ENCODE measurements at places on chromosomes 2 and 18. TPM values are rescaled to one million over a fixed set of nuclear protein-coding genes. Genes with fewer than 3 reads are reported as not detected.
A peak's percentile ranks its signal among the peaks of the same experiment; 100 is the strongest.

DNA sequence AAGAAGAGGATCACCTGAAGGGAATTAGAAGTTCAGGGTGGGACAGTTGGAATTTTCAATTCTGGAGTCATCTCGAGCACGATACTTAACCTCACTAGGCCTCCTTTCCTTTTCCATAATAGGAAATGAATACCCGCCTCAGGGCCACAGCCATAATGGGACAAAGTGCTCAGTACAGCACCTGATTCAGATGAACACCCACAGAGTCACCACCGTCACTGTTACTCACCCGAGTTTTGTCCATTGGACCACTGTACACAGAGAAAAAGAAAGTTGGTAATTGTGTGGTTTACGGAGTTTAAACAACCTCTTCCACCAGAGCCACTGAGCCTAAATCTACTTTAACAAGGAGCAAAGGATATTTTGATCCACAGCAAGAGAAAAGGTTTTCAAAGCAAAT is 122.0 kb upstream of the NDUFV2 start:
- H3K27me3 ChIP-seq, result peaks cover 5% of the 10 kb centered on the region
- no peak overlapping the region for H3K27ac ChIP-seq
- H3K36me3 ChIP-seq, result no peaks in the 10 kb centered on the region
- H3K4me3 ChIP-seq, result no peak overlapping the region
- DNase-seq, result no peak
- H3K4me1 ChIP-seq, result no peaks in the 10 kb centered on the region

GRCh38 chr2:229169751-229170150 is 101.3 kb downstream of the PID1 start:
- DNase-seq, result no peak
- no peak overlapping the region for H3K4me3 ChIP-seq
- no peak overlapping the region for H3K27ac ChIP-seq
- H3K36me3 ChIP-seq, result no peaks in the 10 kb centered on the region
- H3K4me1 ChIP-seq, result no peaks in the 10 kb centered on the region

DNA sequence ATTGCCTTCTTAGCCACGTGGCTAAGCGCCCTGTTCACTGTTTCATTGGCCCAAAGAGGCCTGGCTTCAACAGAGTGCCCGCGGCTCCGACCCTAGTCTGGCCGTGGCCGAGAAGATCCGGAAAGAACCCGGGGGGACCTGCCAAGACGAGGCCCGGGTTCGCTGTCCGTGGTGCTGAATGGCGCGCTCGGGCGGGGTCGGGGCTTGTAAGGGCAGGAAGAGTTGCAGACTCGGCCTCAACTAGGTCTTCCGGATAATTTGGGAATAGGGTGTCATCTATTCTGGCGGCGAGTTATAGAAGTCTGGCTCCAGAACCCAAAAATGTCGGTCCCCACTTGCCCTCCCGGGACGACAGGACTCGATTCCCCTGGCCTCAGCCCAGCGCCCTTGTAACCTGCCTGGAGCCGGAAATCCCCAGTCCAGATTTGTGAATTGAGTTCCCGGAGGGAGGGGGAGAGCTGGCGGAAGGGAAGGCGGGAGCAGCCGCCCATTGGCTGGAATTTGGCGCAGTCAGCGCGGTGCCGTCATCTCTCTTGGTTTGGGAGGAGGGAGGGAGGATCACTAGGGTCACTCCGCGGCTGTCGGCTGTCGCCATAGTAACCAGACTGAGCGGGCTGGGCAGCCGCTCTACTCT is 3.5 kb downstream of the CDK5R2 start:
- peak; percentile 37 for DNase-seq
- H3K4me3 ChIP-seq, result no peak overlapping the region
- H3K27ac ChIP-seq, result no peak overlapping the region
- H3K36me3 ChIP-seq, result no peaks in the 10 kb centered on the region

The UGT1A4 gene
- not detected for total RNA-seq

GRCh38 chr2:82730811-82731210 is 1728.3 kb downstream of the SUCLG1 start:
- no peaks in the 10 kb centered on the region for H3K4me1 ChIP-seq
- H3K36me3 ChIP-seq, result no peaks in the 10 kb centered on the region
- H3K4me3 ChIP-seq, result no peak overlapping the region
- no peak overlapping the region for H3K27ac ChIP-seq
- DNase-seq, result no peak
- H3K27me3 ChIP-seq, result no peaks in the 10 kb centered on the region

GRCh38 chr2:226489775-226490541 is 309.7 kb downstream of the IRS1 start:
- H3K4me3 ChIP-seq, result no peak overlapping the region
- no peak for DNase-seq
- no peaks in the 10 kb centered on the region for H3K36me3 ChIP-seq
- peaks cover 2% of the 10 kb centered on the region for H3K4me1 ChIP-seq
- no peaks in the 10 kb centered on the region for H3K27me3 ChIP-seq

- H3K27ac ChIP-seq, result no peak overlapping the region
- no peaks in the 10 kb centered on the region for H3K4me1 ChIP-seq
- DNase-seq, result no peak
- H3K36me3 ChIP-seq, result no peaks in the 10 kb centered on the region
These were observed 364.5 kb upstream of the RGPD4 start for GRCh38 chr2:107462181-107462580.

DNA sequence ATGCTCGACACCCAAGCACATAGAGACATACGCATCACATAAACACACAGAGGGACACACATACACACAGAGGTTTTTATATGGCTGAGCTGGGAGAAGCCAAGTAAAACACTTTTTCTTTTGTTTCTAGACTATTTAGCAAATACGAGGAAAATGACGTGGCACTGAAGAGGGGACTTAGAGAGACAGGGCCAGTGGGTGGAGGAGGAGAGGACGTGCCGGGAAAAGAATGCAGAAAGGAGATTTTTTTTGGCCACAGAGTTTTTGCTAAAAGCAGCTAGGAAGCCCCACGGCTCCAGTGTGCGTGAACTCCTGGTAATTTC is 168.5 kb upstream of the KLF7 start:
- H3K27ac ChIP-seq, result peak overlapping the region; percentile 93
- no peaks in the 10 kb centered on the region for H3K27me3 ChIP-seq
- peak overlapping the region; percentile 26 for H3K4me3 ChIP-seq

DNA sequence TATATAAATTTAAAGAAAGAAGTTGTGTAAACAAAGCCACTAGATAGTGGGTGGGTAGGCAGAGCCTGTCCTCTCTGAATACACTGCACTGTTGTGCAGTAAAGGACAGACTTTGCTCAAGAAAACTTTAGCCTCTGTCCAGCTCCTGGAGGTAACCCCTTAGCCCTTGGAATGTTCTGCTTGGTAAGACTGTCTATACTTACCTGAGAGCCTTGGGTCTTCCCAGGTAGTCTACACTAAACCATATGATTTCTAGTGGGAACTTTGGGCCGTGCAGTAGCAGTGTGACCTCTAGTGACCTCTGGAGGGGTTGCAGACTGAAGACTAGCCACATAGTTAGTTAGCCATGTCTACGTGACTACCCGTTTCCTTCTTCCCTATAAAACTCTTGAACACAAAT is 678.3 kb upstream of the NRXN1 start:
- H3K27ac ChIP-seq, result no peak overlapping the region
- no peaks in the 10 kb centered on the region for H3K36me3 ChIP-seq
- no peaks in the 10 kb centered on the region for H3K27me3 ChIP-seq
- no peaks in the 10 kb centered on the region for H3K4me1 ChIP-seq
- DNase-seq, result no peak

GRCh38 chr18:51727780-51728179 is 530.3 kb upstream of the MEX3C start:
- no peak for DNase-seq
- no peak overlapping the region for H3K27ac ChIP-seq
- H3K27me3 ChIP-seq, result no peaks in the 10 kb centered on the region
- H3K36me3 ChIP-seq, result no peaks in the 10 kb centered on the region
- H3K4me1 ChIP-seq, result no peaks in the 10 kb centered on the region
- no peak overlapping the region for H3K4me3 ChIP-seq

DNA sequence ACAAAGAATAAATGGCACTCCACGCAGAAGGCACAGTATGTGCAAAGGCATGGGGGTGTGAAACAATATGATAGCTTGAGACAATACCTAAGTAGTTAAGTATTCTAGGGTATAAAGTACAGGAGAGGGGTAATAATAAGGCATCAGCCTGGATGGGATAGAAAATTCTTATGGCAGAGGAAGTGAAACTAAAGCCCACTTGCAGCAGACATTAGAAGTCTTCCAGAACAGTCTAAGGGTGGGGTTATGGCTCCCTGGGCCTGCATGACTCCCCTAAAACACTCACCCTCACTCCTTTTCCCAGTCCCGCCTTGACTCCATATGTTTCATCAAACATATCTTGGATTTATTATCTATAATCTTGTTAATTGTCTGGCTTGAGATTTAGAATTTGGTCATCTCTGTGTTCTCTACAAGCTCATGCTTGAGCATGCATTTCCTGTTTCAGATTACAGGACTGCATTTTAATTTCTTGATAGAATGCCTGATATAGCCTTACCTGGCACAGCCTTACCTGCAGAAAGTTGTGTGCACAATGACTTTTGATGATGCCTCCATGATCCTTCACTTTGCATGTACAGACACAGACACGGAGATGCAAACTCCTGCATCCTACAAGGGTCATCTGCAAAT is 28.5 kb upstream of the TMBIM1 start:
- H3K4me3 ChIP-seq, result no peak overlapping the region
- no peaks in the 10 kb centered on the region for H3K36me3 ChIP-seq
- H3K27me3 ChIP-seq, result peaks cover 20% of the 10 kb centered on the region
- DNase-seq, result no peak
- H3K27ac ChIP-seq, result no peak overlapping the region

GRCh38 chr2:65049010-65049639 is 7.1 kb upstream of the CEP68 start:
- H3K27ac ChIP-seq, result no peak overlapping the region
- DNase-seq, result no peak
- peaks cover 22% of the 10 kb centered on the region for H3K4me1 ChIP-seq
- H3K4me3 ChIP-seq, result no peak overlapping the region
- no peaks in the 10 kb centered on the region for H3K27me3 ChIP-seq
- peaks cover 54% of the 10 kb centered on the region for H3K36me3 ChIP-seq

The GBX2 gene
- not detected for total RNA-seq

The COL3A1 gene
- 0.43 TPM for total RNA-seq

DNA sequence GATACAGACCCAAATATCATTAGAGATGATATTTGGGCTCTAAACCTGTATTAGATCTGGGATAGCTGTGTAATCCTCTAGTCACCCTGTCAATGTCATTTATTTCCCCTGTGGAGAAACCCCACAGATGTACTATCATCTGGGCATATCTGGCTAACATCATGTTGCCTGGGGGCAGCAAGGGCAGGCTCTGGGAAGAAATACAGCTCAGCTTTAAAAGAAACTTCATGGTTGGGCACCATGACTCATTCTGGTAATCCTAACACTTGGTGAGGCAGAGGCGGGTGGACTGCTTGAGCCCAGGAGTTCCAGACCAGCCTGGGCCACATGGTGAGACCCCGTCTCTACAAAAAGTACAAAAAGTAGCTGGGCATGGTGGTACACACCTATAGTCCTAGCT is 282.5 kb downstream of the SLC8A1 start:
- no peak overlapping the region for H3K4me3 ChIP-seq
- no peak overlapping the region for H3K27ac ChIP-seq
- no peak for DNase-seq
- no peaks in the 10 kb centered on the region for H3K27me3 ChIP-seq
- H3K4me1 ChIP-seq, result peaks cover 12% of the 10 kb centered on the region

GRCh38 chr2:196987649-196988364 is 61.3 kb upstream of the PGAP1 start:
- no peaks in the 10 kb centered on the region for H3K27me3 ChIP-seq
- DNase-seq, result peak; percentile 35
- peaks cover 81% of the 10 kb centered on the region for H3K36me3 ChIP-seq

DNA sequence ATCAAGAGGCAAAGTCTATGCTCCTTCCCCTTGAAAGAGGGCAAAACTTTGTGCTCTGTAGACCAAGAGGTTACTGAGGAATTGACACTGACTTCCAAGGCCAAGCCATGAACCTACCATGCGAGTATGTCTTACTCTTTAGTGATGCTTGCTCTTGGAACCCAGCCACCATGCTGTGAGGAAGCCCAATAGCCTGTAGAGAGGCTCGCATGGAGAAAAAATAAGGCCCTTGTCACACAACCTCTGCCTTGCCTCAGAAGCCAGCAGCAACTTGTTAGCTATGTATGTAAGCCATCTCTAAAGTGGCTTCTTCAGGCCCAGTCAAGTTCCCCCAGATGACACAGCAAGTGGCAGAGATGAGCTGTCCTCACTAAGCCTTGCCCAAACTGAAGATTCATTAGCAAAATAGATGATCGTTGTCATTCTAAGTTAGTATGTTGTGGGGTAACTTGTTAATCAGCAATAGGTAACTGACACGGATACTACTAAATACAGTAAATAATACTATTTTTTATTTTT is 66.1 kb upstream of the RGPD5 start:
- no peak overlapping the region for H3K27ac ChIP-seq
- no peaks in the 10 kb centered on the region for H3K4me1 ChIP-seq
- no peaks in the 10 kb centered on the region for H3K27me3 ChIP-seq
- no peak for DNase-seq
- H3K36me3 ChIP-seq, result no peaks in the 10 kb centered on the region
- H3K4me3 ChIP-seq, result no peak overlapping the region

DNA sequence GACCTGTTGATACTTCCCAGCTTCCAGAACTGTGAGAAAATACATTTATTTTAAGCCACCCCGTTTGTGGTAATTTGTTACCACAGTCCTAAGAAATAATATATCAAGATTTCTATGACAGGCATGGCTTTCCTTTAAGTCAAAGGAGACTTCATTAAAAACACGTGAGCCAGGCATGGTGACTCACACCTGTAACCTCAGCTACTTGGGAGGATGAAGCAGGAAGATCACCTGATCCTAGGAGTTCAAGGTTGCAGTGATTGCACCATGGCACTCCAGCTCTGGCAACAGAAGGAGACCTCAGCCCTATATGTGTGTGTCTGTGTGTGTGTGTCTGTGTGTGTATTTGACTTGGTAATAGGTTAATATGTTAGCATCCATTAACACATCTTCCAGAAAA is 69.8 kb upstream of the SCN7A start:
- no peak overlapping the region for H3K27ac ChIP-seq
- H3K36me3 ChIP-seq, result no peaks in the 10 kb centered on the region
- DNase-seq, result no peak
- H3K27me3 ChIP-seq, result no peaks in the 10 kb centered on the region

The IL18RAP gene
- 6.8 TPM for total RNA-seq

The SKA1 gene
- total RNA-seq, result 23.6 TPM

The MLPH gene
- not detected for total RNA-seq

DNA sequence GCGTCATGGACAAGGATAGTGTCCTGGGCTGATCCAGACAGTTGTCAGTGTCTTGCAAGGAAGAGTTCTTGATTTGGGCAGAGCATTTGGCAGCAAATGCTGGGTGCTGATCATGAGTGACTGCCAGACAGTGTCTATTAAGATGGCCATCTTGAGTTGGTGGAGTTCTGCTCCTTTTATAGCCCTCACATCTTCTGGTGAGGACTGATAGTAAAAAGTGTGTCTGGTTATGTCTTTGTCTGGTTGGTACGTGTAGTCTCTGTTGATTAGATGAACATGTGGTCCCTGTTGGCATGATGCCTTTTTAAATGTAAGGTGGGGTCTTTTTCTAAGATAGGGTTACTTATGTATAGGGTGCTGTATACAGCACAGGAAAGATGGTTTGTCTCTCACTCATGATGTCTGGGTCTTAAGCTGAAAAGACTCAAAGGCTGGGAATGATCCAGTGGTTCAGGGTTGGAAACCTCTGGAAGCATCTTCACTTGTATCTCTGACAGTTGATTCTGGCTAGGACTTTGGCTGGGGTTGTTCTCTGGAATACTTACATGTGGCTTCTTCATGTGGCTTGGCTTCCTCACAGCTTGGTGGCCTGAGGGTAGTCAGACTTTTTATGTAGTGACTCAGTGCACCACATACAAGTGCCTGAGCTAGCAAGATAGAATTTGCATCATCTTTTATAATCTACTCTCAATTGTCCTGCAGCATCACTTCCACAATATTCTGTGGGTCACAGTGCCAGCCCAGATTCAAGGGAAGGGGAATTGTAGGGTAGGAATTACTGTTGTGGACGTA is 11.8 kb downstream of the MTX2 start:
- no peak overlapping the region for H3K4me3 ChIP-seq
- DNase-seq, result no peak
- H3K4me1 ChIP-seq, result peaks cover 22% of the 10 kb centered on the region
- peaks cover 6% of the 10 kb centered on the region for H3K36me3 ChIP-seq
